ENCODE measurements at places on chromosomes 16 and 17.

- DNase-seq: no peak
These were observed 10.5 kb downstream of the C17orf75 start for GRCh38 chr17:32331243-32332040.

- DNase-seq: no peak
These were observed 32.1 kb downstream of the SPACA3 start for GRCh38 chr17:33023790-33024189.

DNA sequence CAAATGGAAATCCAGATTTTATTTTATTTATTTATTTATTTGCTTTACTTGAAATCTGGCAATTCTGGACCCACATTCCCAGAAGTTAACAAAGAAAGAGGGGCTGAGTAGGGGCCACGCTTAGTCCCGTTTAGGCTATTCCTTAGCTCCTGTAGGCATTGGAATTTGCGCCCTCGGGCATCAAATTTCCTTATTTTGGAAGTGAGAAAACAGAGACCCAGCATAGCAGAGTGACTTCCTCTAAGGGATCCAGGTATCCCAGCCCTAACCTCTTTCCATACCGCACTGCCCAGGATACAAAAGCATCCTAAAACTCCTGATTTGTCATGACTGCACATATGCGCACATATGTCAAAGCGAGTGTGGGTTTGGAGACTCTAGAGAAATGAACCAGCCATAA, 19.0 kb upstream of the SMG1 start:
- DNase-seq: no peak

- no peak for DNase-seq
These were observed 237 bp downstream of the C1QL1 start for GRCh38 chr17:44967907-44968224.

DNA sequence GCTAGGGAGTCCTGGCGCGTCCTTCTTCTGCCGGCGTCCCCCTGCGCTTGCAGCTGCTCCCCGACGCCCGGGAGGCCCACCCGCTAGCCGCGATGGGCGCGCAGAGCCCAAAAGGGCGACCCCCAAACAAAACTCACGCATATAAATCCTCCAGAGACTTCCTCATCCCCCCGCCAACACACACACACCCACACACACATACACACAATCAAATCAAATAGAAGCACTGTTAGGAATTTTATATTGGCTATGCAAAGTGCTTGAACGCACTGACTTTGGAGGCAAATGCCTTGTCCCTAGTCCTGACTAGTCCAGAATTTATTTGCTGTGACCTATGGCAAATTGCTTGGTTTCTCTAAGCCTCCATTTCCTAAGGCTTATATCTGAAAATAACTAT, 23.8 kb upstream of the CRYM start:
- DNase-seq: no peak

DNA sequence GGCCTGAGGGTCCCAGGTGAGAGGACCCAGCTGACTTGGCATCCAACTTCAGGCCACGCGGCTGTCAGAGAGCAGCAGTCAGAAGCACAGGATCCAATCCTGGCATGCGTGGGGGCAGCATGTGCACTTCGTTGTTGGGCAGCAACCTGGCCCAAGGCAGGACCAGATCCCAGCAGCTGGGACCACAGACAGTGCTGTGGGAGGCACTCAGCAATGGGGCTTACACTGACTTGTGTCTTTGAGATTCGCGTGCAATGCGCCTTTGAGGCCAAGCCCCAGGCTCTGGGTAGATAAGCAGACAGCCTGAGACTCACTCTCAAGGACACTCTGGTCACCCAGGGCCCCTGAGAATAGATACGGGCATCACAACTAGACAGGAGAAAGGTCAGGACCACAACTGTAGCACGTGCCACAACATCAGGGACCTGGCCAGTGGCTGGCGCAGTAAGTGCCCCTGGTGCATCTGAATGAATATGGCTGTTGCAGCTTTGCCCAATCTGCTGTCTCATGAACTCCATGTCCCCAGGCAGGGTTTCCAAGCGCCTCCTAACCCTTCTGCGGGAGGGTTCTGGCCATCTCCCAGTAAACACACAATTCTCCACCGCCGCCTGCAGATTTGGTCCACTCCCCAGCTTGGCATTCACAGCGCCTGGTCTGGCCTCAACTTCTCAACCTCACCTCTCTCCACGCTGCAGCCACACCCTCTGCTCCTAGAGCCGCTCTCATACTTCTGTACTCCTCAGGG, 3.2 kb downstream of the PAM16 start:
- DNase-seq: no peak

GRCh38 chr16:88570691-88571092, 489 bp downstream of the ZC3H18 start:
- DNase-seq: no peak

DNA sequence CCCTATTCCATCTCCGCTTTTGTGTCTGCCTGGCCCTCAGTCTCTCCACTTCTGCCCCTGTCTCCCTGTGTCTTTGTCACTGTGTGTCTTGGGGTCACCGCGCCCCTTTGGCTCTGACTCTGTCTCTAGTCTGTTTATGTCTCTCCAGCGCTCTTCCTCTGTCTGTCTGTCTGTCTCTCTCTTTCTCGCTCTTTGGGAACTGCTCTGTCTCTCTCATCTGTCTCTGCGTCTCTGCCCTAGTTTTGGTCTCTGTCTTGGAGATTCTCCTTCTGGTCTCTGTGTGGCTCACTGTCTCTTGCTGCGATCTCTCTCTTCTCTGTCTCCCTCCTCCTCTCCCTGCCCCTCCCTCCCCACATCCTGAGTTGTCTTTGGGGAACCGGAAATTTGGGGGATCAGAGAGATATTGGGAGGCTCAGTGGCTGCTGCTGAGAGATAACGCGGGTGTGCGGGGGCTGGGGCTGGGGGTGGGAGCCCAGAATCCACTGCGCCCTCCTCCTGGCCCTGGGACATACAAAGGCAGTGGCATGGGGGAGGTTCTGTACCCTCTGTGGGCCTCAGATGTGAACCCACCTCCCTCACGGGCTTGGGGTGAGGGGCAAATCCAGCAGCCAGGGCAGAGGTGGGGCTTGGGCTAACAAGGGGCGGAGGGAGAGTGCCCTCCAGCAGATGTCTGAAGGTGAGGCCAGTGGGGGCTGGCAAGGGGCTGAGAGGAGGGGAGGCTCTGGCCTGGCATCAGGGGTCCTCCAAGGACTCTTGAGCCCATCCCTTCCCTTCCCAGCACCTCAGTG, 24.4 kb downstream of the LAT start:
- no peak for DNase-seq

- DNase-seq: no peak
These were observed 26.6 kb upstream of the NAGLU start for GRCh38 chr17:42509409-42509808.

DNA sequence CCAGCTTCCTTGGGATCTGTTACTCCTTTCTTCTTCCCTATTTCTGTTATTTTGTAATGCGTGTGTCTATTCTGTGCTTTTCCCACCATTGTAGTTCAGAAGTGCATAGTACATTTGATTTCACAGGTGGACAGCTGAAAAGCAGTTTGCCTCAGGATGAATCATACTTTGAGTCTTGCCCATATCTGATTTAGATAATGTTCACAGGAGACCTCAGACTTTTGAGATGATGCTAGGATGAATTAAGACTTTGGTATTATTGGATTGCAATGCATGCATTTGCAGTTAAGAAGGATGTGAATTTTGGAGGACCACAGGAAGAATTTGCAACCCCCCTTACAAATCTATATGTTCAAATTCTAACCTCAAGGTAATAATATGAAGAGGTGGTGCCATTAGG, 769.6 kb downstream of the CDH11 start:
- no peak for DNase-seq

- no peak for DNase-seq
These were observed 1.2 kb upstream of the FLYWCH1 start for GRCh38 chr16:2910441-2910969.

GRCh38 chr17:1641065-1641403, 4.5 kb downstream of the SCARF1 start:
- no peak for DNase-seq

- no peak for DNase-seq
These were observed 1.1 kb downstream of the C17orf107 start for GRCh38 chr17:4900231-4901107.

DNA sequence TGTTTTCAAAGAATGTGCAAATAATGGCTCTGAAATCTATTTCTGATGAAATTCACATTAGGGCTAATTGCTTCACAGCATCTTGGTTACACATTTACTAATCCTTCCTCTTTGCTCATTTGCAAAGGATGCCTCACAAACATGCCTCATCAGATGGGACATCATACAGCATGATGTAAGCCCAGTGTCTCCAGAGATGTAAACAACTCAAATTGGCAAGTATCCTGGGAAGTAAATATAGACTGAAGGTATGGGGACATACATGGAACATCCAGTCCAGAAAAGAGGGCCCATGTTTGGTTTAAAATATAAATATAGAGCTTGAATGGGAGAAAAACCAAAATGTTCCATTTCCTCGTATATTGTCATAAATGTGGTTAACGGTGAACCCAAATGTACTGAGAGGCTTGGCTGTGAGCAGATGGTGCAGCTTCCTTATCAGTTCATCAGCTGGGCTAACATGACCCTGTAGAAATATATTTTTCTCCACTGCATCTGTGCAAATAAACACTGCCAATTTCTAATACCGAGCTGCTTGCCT, 142.9 kb upstream of the NUDT7 start:
- DNase-seq: no peak

DNA sequence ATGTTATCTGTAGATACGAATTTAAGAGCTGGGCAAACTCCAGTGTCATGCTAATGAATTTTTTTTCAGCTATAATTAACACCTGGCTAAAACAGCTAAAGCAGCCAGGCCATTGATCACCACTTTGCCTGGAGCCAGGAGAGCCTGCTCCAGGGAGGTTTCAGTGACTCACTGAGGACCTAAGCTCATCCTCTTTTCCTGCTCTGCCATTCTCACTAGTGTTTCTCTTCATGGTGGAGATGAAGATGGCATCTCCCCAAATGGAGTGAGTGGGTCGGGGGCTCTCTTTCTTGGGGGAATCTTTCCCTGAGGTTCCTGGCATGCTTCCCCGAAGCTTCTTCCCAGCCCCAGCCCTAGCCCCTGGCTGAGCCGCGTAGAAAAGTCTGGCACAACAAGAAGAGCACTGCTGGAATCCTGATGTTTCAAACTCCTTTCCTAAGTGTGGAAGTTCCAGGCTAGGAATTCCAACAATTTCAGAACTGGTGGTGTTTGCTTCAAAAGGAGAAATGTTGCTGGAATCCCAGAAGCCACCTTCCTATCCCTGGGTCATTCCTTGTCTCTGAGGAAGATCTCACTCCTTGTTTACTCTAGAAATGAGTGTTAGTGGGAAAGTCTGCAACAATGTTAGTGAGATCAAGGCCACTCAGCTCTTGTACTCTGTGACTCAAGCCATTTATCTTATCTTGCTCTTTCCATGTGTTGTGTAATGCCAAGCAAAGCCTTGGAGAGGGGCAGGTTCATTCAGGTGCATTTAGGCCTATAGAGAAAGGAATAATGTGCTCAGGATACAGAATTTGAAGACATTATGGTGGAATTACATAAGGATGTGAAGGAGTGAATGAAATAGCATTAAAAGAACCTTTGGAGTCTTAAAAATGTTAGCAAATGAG, 26.0 kb upstream of the B4GALNT2 start:
- DNase-seq: peak; percentile 4

- no peak for DNase-seq
These were observed 44.8 kb upstream of the NOG start for GRCh38 chr17:56548661-56549060.

- no peak for DNase-seq
These were observed 5.9 kb upstream of the MMD start for GRCh38 chr17:55427587-55427882.

GRCh38 chr16:47461598-47462266, 601 bp downstream of the PHKB start:
- DNase-seq: no peak

GRCh38 chr16:31074814-31075183, 577 bp downstream of the ZNF646 start:
- no peak for DNase-seq

GRCh38 chr17:48734333-48735061, 5.9 kb upstream of the HOXB13 start:
- no peak for DNase-seq

DNA sequence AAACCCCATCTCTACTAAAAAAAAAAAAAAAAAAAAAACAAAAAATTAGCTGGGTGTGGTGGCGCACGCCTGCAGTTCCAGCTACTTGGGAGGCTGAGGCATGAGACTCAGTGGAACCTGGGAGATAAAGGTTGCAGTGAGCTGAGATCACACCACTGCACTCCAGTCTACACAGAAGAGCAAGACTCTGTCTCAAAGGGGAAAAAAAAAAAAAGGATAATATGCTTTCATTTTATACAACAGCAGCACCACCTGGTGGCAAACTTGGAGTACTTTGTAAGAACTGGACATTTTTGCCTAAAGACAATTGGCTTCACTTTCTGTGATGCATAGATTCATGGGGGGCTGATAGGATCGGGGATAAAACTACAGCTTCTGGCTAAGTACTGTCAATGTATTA, 8.5 kb downstream of the CHTF8 start:
- DNase-seq: no peak

DNA sequence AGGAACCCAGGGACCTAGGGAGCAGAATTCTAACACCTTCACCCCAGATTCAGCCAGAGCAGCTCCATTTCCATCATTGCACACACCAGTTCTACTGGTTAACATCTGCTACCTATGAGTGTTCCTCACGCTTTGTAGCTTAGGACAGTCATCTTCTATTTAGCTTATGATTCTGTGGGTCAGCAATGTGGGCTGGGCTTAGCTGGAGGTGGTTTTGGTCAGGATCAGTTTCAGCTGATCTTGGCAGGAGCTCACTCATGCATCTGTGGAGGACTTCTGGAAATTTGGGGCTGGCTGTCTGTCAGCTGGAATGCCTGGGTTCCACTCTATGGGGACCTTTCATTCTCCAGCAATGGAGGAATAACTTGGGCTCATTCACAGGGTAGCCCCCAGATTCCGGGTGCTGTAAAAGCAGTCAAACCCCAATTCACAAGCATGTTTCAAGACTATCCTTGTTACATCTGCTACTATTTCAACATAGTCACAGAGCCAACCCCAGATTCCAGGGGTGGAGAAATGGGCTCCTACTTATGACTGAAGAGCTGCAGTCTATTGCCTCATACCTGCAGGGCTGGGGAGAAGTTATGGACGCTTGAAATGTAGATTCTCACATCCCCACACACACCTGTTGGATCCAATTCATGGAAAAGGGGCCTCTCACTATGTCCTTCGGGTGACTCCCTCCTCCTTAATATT, 3.4 kb upstream of the HP start:
- no peak for DNase-seq

- peak; percentile 71 for DNase-seq
These were observed 14.9 kb downstream of the ADGRG1 start for GRCh38 chr16:57643147-57643874.

- no peak for DNase-seq
These were observed 285.2 kb downstream of the CA10 start for GRCh38 chr17:51873302-51873701.

DNA sequence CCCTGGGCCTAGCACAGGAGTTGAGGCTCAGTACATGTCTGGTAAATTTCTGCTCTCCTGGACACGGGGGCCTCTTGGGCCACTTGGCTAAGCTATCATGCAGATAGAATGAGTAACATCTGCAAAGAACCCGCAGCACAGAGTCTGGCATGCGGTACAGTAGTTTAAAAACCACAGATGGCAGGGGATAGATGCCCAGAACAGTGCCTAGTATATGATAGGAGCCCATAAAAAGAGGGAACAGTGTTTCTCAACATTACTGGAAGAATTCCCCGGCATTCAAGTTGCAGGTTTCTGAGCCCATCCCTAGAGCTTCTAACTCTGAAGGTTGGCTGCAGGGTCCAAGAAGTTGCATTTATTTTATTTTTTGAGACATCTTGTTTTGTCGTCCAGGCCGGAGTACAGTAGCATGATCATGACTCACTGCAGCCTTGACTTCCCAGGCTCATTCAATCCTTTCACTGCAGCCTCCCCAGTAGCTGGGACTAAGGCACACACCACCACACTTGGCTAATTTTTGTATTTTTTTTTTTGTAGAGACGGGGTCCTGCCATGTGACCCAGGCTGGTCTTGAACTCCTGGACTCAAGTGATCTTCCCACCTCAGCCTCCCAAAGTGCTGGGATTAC, 5.8 kb downstream of the CDIPT start:
- DNase-seq: peak; percentile 21

All from T1000 (cell line).